G401 (cell line): ENCODE measurements at places on chromosomes 6 and 20.

DNA sequence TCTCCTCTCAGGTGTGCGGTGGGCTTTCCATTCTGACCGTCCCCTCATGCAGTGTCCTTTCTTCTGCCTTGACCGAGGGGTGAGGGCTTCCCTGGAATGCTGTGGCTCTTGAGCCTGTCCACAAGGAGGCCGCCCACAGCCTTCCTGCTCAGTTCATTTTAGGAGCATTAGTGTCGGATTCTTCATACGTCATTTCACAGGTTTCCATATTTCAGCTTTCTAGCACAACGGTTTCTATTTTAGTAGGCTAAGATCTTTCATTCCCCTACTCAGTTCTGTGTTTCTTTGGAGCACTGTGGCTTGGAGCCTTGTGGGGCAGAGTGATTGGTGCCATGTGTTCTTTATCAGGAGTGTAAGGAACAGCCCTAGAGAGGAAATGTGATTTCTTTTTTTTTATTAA lies 5.5 kb downstream of the PPP1R3G start:
- DNase-seq, result no peak

DNA sequence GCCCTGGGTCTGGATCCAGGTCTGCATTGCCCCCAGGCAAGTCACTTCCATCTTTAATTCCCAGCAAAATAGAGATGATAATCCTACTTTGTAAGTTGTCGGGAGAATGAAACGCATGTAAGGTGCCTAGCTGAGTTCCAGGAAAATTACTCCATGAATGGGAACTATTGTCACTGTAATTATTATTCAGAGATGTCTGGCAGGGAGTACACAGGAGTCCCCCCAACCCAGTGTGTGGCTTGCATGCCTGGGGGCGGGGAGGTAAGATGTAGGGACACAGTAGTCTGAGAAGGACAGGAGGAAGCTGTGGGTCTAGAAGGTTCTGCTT lies 85.4 kb downstream of the CD40 start:
- DNase-seq, result no peak

- no peak for DNase-seq
Measured at GRCh38 chr20:53463101-53463972, 130.3 kb downstream of the ZNF217 start.

- DNase-seq, result peak; percentile 62
Measured at GRCh38 chr6:26329763-26330511, 35.1 kb upstream of the BTN3A2 start.

DNA sequence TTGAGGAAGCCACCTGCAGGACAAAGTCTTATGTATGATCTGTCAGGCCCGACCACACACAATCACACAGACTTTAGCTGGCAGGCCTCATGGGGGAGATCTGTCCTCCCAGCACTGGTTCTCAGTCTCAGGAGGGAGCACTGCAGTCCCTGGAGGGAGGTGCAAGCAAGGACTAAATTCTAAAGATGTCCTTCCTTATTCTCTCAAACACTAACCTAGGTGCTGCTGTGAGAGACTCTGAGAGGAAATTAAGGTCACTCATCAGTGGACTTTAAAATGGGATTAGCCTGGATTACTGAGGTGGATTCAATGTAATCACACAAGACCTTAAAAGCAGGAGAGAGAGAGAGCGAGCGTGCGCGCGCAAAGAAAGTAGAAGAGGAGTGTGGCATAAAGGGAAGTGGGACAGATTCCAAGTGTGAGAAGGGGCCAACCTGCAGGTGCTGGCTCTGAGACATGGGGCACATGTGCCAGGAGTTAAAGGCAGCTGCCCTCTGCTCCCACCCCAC lies 14.3 kb downstream of the GLO1 start:
- peak; percentile 31 for DNase-seq
